ENCODE measurements at places on chromosomes 12 and 14. TPM values are rescaled to one million over a fixed set of nuclear protein-coding genes. Genes with fewer than 3 reads are reported as not detected.

Gene SERPINA12
- total RNA-seq: not detected

Gene RPL10L
- total RNA-seq: not detected

Gene TMEM132C
- total RNA-seq: not detected

Gene ALKBH2
- total RNA-seq: 16.9 TPM

Gene PLBD1
- total RNA-seq: 2.3 TPM

Gene HOXC9
- total RNA-seq: 0.15 TPM

Gene PITPNM2
- 16.3 TPM for total RNA-seq

Gene PKP2
- not detected for total RNA-seq

Gene FAM186B
- 0.99 TPM for total RNA-seq

Gene AMIGO2
- 1.2 TPM for total RNA-seq

Gene MGP
- total RNA-seq: 3.5 TPM

Gene ABCD2
- 0.17 TPM for total RNA-seq

Gene PPFIA2
- 2.0 TPM for total RNA-seq

Gene TESPA1
- total RNA-seq: not detected

Gene KCNC2
- not detected for total RNA-seq

Gene DPPA3
- not detected for total RNA-seq

Gene TPH2
- not detected for total RNA-seq

Gene KIF26A
- 0.15 TPM for total RNA-seq

Gene PTPRR
- total RNA-seq: 0.58 TPM

Gene EIF2S3B
- 0.87 TPM for total RNA-seq

Gene CLEC9A
- not detected for total RNA-seq

Gene IL26
- not detected for total RNA-seq

Gene ITGA7
- total RNA-seq: 68.8 TPM

Gene CLMN
- 1.5 TPM for total RNA-seq

Gene PTPN6
- total RNA-seq: under 0.01 TPM

Gene LPAR5
- total RNA-seq: not detected

Gene SPIC
- total RNA-seq: not detected

Gene KCNMB4
- total RNA-seq: 0.44 TPM

All from smooth muscle cell of trachea (primary cell).